Activated T-cell treated with anti-CD3 and anti-CD28 coated beads for 24 hours (primary cell): ENCODE measurements at places on chromosomes 7 and 10.

GRCh38 chr7:20954711-20955619, 168.3 kb upstream of the SP8 start:
- DNase-seq, result no peak

DNA sequence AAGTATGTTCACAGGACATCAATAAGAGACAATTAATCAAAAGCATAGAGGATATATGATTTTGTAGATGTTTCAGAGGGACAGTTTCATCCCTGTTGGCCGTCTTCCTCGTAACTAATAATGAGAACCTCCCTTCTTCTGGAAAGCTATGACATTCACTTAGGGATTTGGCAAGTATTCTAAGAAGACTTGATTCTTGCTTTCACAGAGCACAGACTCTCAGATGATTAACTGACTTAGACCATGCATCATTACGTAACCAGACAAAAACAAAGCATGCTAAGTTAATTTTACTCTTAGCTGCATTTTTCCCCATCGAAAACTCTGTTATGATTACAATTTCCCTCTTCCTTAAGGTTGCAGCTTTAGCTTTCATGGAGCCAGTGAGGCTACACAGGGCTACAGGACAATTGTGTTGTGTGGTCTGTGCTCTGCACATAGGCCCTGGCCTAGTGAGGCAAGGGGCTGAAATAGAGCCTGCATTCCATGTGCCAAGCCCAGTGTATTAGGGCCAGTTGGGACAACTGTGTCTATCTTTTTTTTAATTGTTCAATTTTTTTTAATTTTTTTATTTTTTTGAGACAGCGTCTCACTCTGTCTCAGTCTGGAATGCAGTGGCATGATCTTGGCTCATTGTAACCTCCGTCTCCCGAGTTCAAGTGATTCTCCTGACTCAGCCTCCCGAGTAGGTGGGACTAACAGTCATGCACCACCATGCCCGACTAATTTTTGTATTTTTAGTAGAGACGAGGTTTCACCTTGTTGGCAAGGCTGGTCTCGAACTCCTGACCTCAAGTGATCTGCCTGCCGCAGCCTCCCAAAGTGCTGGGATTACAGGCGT, 105.3 kb downstream of the PLXDC2 start:
- DNase-seq, result no peak

DNA sequence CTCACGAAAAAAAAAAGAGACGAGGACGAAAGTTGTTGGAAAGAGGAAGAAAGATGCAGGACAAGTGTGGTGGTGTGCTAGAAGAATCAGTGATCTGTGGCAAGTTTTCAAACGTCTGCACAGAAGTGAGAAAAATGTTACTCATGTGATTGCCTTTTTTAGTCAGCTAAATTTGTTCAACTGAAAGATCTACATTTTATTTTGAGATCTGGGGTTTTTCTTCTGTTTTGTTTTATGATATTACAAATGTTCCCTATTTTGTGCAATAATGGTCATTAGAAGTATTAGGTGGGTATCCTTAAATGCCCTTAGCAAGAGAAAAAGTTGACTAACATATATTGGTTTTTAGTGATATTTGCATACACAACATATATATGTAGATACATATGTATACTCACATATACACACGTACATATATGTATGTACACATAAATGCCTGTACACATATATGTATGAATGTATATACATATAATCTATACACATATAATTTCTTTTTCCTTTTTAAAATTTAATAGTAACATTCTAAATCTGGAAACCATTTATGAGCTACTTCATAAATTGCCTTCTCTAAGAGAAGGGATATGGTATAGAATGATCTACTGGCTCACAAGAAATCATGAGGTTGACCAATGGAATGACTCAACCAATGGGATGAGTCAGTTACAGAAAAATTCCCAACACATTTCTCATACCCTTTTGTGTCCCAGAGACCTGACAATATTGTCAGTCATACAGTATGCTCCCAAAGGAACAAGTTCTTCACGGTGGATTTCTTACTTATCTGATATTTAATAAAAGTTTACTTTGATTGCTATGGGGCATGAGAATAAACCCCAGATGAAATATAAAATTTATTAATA, 38.4 kb downstream of the SLC39A12 start:
- DNase-seq, result no peak

GRCh38 chr10:77043420-77043763, 594.2 kb downstream of the KCNMA1 start:
- no peak for DNase-seq

- DNase-seq, result no peak
Measured at GRCh38 chr10:126844406-126844805, 60.8 kb upstream of the DOCK1 start.
